ENCODE measurements at places on chromosomes 13 and 19.
A peak's percentile ranks its signal among the peaks of the same experiment; 100 is the strongest.

DNA sequence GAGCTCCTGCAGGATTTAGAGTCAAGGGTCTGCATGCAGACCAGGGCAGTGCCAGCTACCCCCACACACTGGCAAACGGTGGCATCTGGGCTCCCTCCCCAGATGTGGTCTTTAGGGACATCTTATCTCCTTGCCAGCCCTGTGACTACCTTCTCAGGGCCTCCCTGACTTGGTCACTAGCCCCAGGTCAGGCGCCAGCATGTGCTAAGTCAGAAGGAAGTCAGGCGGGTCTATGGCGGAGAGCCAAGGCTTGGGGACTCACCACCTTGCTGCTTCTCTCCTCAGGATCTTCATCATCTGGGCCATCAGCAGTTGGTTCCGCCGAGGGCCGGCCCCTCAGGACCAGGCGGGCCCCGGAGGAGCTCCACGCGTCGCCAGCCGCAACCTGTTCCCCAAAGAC, 17.6 kb downstream of the CLPTM1 start:
- DNase-seq, result no peak

DNA sequence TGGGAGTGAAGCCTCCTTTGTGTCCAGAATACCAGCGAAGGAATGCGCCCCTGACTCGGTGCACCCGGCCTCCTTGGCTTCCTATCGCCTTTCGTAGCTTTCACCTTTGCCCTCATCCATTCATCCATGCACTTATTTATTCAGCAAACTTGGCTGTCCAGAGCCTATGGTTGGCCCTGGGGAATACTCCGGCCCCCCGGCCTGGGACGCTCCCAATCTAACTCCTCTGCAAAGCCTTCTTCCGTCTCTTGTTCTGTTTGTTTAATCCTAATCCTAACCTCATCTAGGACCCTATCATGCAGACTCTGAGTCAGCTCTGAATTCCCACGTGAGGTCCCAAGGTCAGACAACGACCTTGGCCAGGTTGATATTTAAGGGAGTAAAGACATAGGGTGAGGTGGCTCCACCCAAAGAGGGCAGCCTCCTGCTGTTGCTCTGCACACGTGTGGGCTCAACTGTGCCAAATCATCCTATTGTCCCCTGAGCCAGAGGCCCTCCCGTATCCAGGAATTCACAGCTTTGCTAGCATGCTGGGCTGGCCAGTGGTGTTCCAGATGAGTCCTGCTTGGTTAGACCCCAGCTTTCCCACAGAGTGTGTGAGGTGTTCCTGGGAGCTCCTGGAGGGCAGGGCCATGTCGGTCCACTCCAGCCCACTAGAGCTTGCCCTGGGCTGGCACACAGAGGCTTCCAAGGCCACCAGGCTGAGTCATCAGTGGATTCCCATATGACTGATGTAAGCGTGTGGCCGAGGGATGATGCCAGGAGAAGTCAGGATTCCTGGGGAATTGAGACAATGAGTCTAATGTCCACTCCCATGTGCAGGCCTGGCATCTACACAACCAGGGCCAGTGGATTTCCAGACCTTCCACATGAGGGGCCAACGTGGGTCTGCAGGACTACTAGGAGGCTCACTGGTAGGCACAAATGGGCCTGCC, 6.5 kb upstream of the CCNE1 start:
- no peak for DNase-seq

- DNase-seq, result peak; percentile 80
These were observed 40.9 kb downstream of the RAB20 start for GRCh38 chr13:110520431-110521295.

DNA sequence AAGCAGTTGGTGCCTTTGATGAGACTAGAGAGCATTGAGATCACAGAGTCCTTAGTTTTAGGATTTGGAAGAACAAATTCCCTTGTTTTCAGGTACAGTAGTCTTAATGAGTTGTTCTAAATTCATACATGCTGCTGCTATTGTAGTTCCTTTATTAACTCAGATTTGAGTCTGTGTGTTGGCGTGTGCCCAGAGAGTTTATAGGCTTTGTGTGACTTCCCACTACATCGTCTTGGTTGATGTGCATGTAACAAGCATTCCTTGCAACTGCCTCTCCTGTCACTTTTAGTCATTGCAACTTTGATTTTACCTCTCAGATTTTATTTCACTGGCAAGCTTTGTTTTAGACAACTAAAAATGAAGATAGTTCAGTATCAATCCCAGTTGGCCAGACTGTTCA, 135.5 kb downstream of the ZAR1L start:
- DNase-seq, result no peak

DNA sequence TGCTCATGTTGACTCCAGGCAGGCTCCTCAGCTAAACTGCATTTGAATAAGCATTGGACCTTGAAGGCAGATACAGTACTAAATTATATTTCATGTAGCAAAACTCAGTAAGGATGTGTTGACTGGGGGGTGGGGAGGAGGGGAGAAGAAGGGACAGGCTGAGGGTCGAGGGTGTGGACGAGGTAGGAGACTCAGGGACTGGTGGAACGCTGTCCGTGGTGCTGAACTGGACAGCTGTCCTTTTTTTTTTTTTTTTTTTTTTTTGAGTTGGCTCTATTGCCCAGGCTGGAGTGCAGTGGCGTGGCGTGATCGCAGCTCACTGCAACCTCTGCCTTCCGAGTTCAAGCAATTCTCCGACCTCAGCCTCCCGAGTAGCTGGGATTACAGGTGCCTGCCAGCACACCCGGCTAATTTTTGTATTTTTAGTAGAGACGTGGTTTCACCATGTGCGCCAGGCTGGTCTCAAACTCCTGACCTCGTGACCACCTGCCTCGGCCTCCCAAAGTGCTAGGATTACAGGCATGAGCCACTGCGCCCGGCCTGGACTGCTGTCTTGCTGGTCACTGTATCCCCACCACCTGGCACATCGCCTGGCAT, 33.2 kb upstream of the CASP14 start:
- DNase-seq, result no peak
